ENCODE measurements at places on chromosomes 1 and 21.

DNA sequence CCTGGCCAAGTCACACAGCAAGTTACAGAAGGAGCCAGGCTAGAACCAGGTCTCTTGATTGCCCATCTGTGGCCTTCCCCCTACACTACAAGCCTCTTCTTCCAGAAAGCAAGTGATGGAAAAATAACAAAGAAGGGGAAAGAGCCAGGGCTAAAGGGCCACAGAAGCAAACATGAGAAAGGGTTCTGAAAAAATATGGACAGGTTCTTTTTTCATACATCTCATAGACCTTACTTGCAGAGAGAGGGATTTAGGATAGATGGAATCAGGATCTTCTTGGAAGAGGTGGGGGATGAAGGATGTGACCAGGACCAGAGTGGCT is 3.2 kb downstream of the RHBG start:
- DNase-seq, result no peak

- DNase-seq, result no peak
Measured at GRCh38 chr1:9842781-9843575, 19.2 kb upstream of the CLSTN1 start.

DNA sequence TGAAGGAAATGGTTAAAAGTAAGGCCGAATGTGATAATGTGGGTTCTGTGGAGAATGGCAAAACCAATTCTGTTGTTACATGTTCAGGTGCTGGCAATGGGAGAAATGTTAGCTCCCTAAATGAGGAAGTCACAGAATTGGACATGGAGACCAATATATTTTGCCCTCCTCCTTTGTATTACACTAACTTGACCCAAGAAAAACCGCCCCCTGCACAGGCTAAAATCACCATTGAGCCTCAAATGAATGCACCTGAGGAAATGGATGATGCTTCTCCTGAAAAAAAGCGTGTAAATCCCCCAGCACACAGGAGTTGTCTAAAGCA is 932 bp downstream of the MAP10 start:
- no peak for DNase-seq

GRCh38 chr1:67618285-67619018 is 66.5 kb upstream of the GADD45A start:
- DNase-seq, result no peak

- no peak for DNase-seq
Measured at GRCh38 chr1:25802915-25803314, 2.9 kb downstream of the SELENON start.

DNA sequence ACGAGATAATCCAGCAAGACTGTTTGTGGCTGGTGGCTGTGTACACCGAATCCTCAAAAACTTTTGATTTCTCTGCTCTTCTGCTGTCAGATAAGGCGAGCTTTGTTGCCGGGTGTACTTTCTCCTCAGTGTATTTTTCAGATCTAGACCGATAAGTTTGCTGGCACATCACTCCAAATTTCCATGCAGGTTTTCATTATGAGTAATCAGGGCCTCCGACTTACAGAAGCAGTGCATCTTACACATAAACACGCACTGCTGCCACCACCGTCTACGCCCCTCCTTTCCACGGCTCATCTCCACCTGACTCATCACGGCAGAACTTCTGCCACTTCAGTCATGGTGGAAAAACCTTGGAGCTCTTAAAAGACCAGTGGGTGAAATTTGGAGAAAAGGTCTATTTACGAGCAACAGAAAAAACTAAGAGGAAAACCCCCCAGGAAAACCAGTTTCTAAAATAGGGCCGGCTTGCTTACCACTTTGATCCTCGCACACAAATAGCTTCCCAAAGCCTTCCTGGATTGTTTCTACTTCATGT is 7.7 kb downstream of the ZBTB21 start:
- DNase-seq, result no peak

DNA sequence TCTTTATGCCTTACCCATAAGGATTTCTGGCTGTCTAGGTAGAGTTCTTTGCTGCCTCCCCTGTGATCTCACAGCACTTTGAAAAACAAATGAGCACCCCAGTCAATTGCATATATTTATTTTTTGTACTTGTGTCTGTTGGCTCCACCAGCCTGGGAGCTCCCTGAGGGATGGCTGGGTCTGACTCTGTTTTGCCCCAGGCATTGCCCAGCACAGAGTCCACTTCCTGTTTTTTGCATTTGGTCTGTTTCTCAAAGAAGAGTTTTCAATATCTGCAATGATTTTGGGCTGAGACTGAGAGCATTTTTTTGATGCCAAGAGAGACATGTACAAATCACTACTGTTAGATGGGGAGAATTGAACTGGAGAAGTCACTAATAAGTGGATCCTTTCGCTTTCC is 125.0 kb downstream of the FOXD2 start:
- no peak for DNase-seq

DNA sequence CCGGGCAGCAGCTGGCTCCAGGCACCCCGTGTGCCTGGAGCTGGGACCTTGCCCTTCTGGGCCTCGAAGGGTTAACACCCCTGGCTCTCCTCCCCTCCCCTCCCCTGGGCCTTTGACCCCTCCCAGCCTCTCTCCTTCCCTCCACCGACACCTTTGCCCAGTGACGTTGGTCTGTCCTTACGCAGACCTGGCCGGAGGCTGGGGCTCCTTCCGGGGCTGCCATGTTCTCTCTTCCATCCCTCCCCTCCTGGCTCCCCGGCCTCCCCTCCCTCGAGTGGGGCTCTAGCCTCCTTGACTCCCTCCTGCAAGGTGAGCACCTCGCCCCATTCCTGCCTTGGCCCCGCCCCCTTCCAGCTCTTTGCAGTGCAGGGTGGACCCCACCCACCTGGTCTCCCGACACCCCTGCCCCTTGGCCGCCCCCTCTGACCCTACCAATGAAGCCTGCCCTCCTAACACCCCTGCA is at the start of gene TMEM82:
TSS of gene TMEM82 (plus strand) at position 161 of the 463 bp plus-strand sequence. CDS start at position 222, 61 bp downstream.
- DNase-seq, result no peak

GRCh38 chr1:31712630-31713029 is 8.8 kb upstream of the COL16A1 start:
- no peak for DNase-seq

DNA sequence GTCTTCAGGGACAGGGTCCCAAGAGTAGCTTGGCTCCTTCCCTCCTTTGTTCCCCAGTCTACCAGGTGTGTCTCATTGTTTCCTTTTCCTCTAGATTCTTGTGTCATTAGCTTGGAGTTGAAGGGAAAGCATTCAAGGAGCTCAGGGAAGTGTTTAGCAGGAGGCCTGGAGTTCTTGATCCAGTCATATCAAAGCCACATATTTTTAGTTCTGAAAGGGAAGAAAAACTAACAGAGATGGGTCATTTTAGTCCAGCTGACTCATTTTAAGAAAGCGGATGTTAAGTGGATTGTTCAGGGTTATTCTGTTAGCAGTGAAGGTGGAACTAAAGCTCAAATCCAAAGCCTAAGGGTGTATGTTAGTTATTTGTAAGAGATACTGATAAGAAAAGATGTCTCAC is 721 bp downstream of the C1orf54 start:
- DNase-seq, result no peak

- DNase-seq, result no peak
Measured at GRCh38 chr1:232385221-232385620, 244.7 kb downstream of the SIPA1L2 start.

DNA sequence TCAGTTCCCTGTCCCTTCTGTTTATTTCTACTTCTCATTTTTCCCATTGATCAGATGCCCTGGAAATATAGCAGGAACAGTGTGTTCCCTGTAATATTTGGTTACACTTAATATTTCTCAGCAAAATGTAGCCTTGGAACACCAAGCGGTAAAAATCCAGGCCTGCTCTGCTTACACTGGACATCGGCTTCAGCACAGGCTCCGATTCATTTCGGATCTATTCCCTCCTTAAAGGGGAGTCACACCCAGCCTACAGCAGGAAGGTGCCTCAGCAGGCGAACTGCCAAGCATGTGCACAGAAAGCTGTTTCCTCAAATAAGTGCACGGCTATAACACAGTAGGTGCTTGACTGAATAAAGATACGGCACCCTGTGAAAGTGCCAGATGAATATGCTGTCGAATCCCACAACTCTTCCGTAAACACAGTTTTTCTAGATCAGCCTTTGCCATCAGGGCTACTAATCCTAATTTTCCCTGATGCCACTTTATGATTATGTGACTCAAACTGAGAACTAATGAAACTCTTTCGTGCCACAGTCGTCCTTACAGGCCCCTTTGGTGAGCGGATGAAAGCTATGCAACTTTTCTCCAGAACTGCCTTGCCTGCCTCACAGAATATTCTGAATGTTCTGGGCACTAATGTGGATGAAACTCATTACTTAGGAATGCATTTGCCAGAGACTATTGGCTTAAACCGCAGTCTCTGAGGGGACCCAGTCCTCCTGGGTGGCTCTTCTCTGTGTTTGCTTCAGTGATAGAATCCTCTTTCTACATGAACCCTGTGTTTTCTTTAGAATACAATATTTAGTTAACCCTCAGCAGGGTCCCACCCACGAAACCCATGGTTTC is 275.5 kb upstream of the RUNX1 start:
- DNase-seq, result no peak

GRCh38 chr1:87723193-87723592 is 394.5 kb downstream of the LMO4 start:
- no peak for DNase-seq

- DNase-seq, result peak; percentile 94
Measured at GRCh38 chr1:220786337-220787068, at the start of gene MTARC1. Gene MTARC1 (plus strand): TSS chr1:220786913. CDS start chr1:220786945, 32 bp downstream.

DNA sequence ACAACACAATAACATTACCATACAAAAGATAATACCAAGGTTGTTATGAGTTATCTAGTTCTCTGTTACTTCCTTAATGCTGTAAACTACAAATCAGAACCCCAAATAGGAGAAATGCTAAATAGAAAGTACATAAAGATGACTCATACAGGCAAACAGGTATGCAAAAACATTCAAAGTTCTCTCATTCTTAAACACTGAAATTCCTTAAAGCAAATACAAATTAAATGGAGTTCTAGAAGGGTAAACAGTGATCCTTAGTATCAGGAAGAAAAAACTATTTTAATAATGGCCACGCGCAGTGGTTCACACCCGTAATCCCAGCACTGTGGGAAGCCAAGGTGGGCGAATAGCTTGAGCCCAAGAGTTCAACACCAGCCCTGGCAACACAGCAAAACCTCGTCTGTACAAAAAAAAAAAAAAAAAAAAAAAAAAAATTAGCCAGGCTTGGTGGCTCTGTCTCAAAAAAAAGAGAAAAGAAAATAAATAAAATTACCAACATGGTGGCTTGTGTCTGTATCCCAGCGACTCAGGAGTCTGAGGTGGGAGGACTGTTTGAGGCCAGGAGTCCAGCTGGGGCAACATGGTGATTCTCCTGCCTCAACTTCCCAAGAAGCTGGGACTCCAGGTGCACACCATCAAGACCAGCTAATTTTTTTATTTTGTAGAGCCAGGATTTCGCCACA is 17.5 kb downstream of the FBXO42 start:
- DNase-seq, result no peak

DNA sequence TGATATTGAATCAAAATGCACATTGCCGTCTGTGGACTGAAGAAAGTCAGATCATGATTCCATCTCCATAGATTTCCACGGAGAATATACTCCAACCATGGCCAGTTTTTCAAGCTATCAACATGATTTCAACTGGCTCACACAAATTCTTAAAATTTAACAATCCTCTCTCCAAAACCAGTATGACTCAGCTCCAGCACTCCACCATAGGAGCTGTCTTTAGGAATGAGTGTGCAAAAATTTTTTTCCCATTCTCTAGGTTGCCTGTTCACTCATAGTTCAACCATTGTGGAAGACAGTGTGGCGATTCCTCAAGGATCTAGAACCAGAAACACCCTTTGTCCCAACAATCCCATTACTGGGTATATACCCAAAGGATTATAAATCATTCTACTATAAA is 40.8 kb downstream of the RGL1 start:
- no peak for DNase-seq

GRCh38 chr1:167268347-167268787 is 47.7 kb downstream of the POU2F1 start:
- peak; percentile 20 for DNase-seq

DNA sequence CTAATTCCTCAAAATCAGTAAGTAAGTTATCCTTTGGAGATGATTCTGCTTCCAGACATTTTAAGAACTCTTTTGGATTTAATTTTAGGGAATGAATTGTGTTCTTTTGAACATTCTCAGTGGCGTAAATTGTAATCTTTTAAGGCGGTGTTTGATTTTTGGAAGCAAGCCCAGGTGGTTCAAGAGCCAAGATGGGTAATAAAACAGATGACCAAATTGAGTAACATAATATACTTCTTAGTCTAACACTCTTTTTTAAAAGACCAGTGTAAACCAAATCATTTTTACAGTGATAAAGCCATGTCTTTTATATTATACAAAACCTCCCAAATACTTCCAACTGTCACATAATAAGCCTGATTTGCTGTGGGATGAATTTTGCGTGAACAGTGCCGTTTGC is 133.8 kb downstream of the LRRC40 start:
- no peak for DNase-seq

DNA sequence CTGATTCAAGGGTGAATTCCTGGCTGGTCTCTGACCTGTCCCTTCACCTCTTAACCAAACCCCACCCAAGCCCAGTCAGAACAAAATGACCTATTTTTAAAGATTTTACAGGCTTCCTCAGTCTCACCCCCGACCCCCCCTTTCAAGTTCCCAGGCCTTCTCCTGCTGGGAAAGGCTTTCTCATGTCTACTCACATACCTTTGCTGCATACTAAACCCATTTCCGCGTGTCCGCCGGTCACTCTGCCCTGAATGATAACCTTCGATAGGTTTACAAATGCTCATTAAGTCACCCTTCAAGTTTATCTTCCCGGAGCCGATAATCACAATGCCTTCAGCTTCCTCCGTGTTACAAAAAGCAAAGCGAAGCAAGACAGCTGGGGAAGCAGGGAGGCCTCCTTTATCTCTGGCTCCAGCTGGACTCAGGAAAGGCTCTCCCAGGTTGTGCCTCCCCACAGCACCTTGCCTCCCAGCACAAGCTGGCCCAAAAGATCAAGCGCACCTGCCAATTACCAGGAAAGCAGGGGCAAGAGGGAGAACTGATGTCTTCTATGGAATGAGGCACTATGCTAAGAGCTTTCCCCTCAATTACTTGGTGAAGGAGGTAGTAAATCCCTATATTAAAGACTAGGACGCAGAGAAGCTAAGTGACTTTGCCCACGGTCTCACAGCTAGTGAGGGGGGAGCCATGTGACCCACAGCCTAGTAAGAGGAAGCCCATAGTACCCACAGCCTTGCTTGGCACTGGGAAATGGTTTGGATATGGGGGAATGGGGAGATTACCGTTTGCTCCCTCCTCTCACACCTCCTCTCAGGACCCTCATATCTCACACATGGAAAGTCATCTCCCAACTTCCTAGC is 15.9 kb downstream of the SMIM12 start:
- DNase-seq, result no peak

DNA sequence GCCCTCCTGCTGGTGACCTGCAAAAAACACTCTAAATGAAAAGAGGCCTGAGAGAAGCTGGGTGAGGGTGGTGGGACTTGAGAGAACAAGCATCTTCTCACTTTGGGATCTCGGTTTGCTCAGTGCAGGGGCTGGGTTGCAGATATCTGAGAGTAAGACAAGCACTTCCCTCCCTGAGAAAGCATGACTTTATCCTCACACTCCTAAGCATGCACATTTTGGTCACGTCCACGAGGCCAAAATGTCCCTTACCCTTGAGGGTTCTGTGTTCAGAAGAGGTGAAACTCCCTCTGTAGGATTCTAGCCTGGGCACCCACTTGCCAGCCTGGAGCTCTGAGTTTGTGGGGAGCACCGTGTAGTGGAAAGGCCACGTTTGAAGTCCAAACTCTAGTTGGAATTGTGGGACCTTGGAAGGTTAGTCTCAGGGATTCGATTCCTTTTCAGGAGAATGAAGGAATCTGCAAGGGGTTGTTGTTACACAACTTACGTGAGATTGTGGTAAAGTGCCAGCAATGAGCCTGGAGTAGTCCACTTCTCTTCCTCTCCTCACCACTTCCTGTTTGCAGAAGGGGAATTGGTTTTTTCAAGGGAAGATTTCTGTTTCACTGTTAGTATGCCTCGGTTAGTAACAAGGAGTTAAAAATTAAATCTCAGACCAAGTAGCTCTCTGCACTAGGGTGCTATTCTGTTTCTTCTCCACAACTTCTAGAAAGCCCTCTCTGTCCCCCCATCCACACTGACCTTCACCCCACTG is 3.0 kb downstream of the FCAMR start:
- no peak for DNase-seq
